ENCODE measurements at places on chromosomes 5 and 9. TPM values are rescaled to one million over a fixed set of nuclear protein-coding genes. Genes with fewer than 3 reads are reported as not detected.

Gene FCN2
- not detected for total RNA-seq

Gene ENHO
- total RNA-seq = not detected

Gene C9
- 0.59 TPM for total RNA-seq

Gene PHF24
- total RNA-seq = not detected

Gene GPR150
- total RNA-seq = 1.6 TPM

Gene ARHGEF28
- 0.29 TPM for total RNA-seq

Gene TYRP1
- not detected for total RNA-seq

DNA sequence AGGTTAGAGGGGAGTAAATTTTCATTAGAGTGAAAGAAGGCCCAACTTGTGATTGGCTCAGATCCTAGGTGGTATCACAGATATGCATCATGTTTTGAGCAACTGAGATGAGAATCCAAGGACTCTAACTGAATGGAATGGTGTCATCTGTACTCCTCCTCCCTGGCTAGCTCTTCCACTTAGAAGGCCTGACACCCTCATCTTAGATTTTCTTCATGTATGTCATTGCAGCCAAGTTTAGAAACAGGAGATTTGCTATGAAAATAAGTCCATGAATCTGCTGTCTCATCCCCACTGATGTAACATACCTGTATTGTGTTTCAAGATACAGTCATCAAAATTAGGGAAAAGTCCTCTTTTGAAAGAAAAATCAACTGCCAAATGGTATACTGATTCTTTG, 54.4 kb downstream of the ITGA1 start:
- no peak for DNase-seq

DNA sequence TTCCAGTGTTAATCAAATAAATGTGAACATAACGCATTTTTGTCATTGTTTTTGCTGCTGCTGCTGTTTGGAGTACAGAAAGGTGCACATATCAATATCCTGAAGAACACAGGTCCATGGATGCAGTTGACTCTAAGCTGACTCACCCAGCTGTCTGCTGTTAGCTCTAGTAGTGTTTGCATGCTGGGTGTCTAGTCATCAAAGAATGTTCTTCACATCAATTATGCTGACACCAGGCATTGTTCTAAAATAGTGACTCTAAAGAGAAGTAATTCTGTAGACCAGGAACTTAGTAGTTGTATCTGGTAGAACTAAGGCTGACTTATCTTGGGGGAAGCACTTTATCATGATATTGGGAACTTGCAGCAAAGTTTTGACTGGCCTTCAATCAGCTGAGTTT, 55.7 kb upstream of the DPYSL3 start:
- no peak for DNase-seq

DNA sequence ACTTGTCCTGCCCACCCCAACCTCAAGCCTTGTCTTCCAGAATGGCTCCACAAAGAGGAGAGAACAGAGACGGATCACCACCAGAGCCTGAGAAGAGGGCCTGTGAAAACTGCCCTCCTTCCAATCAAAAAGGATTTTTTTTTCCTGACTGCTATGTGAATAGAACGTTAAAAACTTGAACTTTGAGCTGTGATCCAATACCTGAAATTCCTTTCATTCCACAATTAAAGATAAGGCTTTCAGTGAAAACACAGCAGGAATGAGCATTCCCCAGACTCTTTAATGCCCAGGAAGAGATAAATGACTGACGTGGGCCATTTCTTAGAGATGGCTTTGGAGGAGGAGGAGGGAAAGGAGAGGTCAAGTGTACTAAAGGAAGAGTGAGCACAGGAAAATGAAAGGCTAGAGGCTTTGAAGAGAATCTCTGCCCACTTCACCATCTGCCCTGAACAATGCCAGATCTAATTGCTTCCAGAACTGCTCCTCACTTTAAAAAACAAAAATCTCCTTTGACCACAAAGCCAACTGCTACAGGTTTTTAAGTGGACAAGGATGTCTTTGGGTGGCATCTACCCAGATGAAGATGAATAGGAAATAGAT, 177.9 kb upstream of the MAP3K1 start:
- no peak for DNase-seq

DNA sequence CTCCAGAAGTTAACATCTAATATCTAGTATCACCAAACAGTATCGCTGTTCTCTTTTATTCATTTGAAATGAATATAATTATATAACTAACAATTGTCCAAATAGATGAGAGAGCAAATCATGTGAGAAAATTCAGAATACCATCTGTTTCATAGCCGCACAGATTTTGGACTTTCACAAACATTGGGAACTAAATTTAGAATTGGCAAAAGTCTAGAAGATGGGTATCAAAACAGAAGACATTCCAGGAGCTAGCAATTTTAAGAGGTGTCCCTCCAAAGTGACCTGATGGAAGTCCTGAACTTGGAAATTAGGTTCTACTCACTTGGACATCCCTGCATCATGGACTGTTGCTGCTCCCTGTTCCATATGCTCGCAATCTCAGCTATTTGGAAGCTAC, 57.0 kb upstream of the FSD1L start:
- no peak for DNase-seq

DNA sequence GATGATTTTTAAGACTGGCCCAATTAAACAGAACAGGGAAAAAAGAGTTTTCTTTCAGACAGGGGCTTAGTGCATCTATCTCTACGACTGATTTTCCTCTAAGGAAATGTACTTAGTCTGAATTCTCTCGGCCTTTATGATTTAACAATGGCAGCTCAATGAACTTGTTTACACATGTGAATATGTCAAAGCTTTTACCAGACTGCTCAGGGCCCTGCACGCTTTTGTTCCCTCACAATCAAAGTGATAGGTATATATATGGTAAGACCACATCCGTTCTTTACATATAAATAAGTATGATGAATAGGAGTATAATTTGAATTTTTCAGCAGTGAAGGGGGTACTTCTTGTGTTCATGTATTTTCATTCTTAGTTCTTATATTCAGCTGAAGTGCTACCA, 27.6 kb downstream of the LEAP2 start:
- DNase-seq = no peak

DNA sequence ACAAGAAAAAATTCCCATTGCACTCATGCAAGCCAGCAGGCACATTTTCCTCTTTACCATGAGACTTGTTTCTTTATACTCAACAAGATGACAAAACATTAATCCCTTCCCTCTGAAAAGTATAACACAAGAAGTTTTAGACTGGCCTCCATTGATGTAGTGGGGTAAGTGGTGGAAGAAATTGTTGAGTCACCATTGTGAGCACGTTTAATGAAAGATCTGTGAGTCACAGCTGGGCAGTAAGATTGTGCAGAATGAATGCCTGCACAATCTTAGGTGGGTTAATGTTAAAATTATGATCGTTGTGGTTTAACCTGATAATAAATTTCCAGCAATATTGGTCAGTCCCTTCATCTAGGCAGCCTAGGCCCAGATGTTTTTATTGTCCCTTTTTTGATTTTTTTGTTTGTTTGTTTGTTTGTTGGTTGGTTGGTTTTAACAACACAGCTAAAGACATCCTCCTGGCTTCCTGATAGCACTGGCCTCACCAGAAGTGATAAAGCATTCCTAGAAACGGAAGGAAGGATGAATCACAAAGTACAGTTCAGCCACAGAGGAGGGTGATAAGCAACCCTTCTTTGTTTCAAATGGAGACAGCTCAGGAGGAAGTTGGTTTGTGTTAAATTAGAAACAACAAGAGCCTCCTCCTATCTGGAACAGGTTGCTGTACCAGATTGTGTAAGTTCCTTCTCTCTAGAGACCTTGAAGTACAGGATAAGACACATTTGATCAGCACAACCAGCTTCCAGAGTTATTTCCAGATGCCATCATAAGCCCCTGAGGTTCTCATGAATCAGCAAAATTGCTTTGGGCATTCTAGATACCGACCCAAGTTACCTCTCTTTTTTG, 40.3 kb downstream of the SLC24A2 start:
- no peak for DNase-seq

DNA sequence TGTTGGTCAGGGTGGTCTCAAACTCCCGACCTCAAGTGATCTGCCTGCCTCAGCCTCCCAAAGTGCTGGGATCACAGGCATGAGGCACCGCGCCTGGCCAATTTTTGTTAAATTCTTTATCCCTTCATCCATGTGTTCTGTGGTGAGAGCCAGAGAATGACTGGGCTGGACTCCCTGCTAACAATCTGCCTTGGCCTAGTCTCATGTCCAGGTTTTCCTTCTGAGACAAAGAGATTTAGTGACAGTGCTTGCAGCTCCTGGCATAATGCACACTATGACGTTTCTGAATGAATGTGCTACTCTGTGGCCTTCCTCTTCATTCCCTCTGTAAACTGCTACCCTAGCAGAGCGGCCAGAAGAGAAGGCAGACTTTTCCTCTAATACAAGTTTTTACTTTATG, 79.3 kb downstream of the FOXD1 start:
- no peak for DNase-seq

DNA sequence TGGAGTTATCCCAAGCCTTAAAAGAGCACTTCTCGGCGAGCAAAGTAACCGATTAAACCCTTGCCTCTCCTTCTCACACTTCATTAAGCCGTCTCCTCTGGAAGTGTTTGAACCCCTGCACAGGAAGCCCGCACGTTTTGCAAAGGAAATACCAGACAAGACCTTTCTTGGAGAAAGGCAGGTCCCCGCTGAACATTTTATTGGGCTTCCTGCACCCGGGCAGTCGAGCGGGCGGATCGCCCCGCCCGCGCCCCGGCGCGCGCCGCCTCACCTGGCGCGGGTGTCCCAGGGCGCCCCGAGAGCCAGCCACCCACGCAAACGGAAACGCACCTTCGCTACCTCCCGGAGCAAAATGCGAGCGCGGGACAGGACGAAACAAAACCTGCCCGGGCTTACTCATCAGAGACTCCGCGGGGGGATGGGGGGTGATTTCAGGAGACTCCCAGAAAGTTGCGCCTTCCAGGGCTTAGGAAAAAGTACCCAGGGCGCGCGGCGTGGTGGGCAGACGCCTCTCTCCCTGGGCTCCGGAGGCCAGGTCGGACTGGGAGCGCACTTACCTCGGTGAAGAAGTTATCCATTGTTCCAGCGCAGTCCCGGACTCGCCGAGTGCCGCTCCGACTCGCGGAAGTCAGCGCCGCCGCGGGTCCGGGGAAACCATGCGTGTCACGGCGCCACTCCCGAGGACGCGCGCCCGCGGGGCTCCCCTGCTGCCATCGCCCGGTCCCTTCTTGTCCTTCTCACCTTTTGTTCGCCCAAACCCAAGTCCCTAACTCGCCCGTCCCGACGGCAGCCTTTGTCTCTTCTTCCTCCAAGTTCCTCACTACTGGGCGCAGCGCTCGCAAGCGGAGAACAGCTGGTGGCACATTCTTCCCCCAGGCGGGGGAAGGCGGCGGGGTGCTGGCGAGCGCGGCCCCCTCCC, 598 bp downstream of the MYO10 start:
- DNase-seq = no peak

DNA sequence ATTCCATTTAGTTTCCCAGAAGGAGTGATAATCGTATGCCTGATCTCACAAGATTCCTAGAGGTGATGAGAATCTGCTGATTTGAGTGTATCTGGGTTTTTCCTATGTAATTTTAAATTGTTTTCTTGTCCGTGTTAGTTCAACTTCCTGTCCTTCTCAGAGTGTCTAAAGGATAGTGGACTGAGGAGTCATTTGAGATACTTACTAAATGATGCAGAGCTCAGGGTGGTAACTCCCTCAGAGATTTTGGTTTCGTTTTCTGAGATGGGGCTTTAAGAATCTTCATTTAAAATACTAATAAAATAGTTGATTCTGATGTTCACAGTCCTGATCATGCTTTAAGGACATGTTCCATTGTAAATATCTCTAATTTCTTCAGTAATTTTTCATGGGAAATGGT, 30.3 kb downstream of the MELK start:
- no peak for DNase-seq

- DNase-seq = no peak
Observed at GRCh38 chr9:25917731-25918362, 239.6 kb upstream of the TUSC1 start.

DNA sequence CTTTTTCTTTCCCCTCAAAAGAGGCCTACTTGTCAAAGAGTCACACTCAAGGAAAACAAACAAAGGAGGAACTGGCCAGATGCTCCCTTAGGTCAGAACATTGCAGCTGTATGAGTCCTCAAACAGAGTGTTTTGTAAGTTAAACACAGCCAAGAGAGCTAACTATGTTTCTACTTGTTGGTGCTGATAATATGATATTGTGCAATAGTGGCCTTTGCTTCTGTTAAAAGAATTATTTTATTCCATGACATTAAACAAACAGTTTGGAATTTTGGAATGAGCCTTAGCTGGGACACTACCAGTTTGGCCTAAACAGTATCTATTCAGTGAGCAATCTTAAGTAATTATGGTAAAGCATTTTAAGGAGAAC, 56.0 kb upstream of the TPD52L3 start:
- DNase-seq = no peak

DNA sequence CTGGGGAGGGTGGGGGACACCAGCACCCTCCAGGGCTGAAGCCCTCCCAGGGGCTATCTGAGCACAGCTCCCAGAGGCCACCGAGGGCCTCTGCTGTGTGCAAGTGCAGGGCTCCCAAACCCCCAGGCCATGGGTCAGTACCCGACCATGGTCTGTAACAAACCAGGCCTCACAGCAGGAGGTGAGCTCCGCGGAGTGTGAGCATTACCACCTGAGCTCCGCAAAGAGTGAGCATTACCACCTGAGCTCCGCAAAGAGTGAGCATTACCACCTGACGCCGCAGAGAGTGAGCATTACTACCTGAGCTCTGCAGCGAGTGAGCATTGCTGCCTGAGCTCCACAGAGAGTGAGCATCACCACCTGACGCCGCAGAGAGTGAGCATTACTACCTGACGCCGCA, 152.9 kb upstream of the IRX2 start:
- no peak for DNase-seq

GRCh38 chr5:158406884-158407823, 548.2 kb upstream of the CLINT1 start:
- no peak for DNase-seq

DNA sequence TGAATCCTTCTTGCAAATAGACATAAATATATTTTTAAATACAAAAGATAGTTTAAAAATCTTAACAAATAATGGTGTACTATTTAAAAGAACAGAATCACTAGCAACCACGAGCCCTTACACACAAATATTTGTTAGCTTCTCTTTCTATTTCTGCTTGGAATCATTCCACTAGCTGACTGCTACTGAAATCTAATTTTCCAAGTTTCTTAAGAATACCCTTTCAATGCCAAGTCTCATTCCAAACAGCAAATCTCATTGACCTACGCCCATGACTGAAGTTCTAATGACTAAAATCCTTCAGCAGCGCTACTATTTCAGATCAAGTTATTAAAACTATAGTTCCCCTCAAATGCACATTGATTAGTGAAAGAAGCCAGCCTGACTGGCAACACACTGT, 13.2 kb upstream of the PPP1R2B start:
- no peak for DNase-seq

DNA sequence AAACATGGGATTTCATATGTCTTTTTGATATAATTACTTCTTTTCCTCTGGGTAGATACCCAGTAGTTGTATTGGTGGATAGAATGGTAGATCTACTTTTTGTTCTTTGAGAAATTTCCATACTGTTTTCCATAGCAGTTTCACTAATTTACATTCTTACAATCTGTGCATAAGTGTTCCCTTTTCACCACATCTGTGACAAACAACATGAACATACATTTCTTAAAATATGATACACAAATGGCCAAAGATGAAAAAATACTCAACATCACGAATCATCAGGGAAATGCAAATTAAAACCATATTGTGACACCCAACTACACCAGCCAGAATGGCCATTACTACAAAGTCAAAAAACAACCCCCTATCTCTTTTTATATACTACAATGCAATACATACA, 1778.5 kb upstream of the ACO1 start:
- DNase-seq = no peak
